ENCODE measurements at places on chromosomes 6 and 20. TPM values are rescaled to one million over a fixed set of nuclear protein-coding genes. Genes with fewer than 3 reads are reported as not detected.

The BHLHE23 gene
- total RNA-seq: not detected

The PNPLA1 gene
- not detected for total RNA-seq

The HSPA1L gene
- 1.2 TPM for total RNA-seq

The GRM4 gene
- total RNA-seq: 0.17 TPM

The CD24 gene
- 236 TPM for total RNA-seq

The SLC13A3 gene
- 0.02 TPM for total RNA-seq

The CEP85L gene
- total RNA-seq: 1.7 TPM

The TSHZ2 gene
- not detected for total RNA-seq

The MLIP gene
- not detected for total RNA-seq

The C20orf141 gene
- total RNA-seq: 0.49 TPM

The SOX18 gene
- total RNA-seq: 2.9 TPM

The LRRC73 gene
- total RNA-seq: 1.2 TPM

The PROKR2 gene
- not detected for total RNA-seq

The RAMACL gene
- total RNA-seq: 0.16 TPM

The FAM50B gene
- total RNA-seq: 7.1 TPM

The FOXP4 gene
- total RNA-seq: 25.1 TPM

The HUS1B gene
- 0.17 TPM for total RNA-seq

The SYCP2 gene
- 0.60 TPM for total RNA-seq

The APCDD1L gene
- total RNA-seq: 0.06 TPM

The APOBEC2 gene
- total RNA-seq: not detected

The HTR1E gene
- total RNA-seq: not detected

The DTD1 gene
- total RNA-seq: 78.1 TPM

The GGTLC1 gene
- total RNA-seq: not detected

The KCNS1 gene
- total RNA-seq: not detected

The SLC52A3 gene
- total RNA-seq: 0.38 TPM
